Stimulated activated CD4-positive, alpha-beta T cell treated with anti-CD3 and anti-CD28 coated beads, Interleukin-1b, Interleukin-23, amount 100 ng/mL, for 24 hours (primary cell): ENCODE measurements at places on chromosomes 6 and 20.

GRCh38 chr6:167588181-167588919, 238.4 kb upstream of the AFDN start:
- no peak for DNase-seq

- no peak for DNase-seq
Observed at GRCh38 chr20:39399463-39399862, 437.3 kb downstream of the DHX35 start.

GRCh38 chr6:27124252-27124657, 123.2 kb upstream of the PRSS16 start:
- DNase-seq: no peak

GRCh38 chr6:11140056-11140455, 28.5 kb upstream of the ERVFRD-1 start:
- no peak for DNase-seq

GRCh38 chr6:20400456-20401204, 1.0 kb upstream of the E2F3 start:
- peak; percentile 20 for DNase-seq

DNA sequence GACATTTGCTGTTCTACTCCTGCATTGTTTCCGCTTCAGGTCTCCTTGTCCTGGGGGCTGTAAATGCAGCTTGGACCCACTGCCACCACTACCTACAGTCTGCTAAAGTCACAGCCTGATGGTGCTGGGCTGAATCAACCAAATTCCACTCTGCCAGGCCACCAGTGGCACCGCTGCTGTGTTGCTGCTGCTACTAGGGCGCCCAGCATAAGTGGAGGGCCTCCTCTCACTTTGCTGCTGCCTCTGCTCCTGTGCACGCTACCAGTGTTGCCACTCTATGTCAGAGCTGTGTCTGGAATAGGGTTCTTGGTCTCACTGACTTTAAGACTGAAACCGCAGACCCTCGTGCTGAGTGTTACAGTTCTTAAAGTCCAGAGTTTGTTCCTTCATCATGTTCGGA, 1.4 kb upstream of the SSR1 start:
- DNase-seq: no peak

DNA sequence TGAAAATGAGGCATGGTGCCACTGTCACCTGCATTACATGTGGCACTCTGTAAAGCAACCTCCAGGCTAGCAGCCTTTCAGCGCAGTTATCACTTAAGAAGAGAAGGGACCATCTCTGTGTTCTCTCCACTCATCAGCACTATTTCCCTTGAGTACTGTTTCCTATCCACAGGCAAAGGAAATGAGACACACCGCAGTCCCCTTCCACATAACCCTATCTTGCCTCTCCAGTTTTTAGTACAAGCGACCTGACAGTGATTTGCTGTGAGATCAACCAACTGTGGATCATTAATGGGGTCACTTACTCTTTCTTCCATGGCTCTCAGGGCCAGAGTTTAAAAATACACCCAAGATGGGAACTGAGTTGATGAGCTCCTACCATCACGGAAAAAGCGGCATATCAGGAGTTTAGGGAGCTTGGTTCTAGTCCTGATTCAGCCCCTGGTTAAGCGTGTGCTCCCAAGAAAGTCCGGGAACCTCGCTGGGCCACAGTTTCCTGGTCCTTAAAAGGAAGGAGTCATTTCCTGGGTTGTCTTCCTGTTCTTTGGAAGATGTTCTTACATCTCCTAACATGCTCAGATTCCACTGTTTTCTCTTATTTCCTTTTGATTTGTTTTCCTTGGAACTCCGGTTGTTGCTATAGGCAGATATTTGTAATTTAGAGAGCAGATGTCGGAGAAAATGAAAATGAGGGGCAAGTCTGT, 27.3 kb downstream of the PRDM1 start:
- no peak for DNase-seq

DNA sequence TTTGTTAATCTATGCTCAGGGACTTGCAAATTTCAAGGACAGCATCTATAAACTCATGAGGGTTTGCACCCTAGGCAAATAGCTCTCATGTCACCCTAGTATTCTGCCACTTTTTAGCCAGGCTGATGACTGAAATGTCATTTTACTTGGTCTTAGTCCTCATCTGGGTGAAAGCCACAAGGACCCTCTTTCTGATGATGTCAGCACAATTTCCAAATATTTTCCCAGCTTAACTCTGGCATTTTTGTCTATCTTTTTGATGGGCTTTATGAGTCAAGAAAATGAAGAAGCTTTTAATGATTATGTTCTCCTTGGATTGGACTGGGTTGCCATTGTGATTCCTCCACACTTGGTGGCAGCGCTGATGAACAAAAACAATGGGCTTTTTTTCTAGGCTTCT, 420.1 kb upstream of the BTBD3 start:
- DNase-seq: no peak

DNA sequence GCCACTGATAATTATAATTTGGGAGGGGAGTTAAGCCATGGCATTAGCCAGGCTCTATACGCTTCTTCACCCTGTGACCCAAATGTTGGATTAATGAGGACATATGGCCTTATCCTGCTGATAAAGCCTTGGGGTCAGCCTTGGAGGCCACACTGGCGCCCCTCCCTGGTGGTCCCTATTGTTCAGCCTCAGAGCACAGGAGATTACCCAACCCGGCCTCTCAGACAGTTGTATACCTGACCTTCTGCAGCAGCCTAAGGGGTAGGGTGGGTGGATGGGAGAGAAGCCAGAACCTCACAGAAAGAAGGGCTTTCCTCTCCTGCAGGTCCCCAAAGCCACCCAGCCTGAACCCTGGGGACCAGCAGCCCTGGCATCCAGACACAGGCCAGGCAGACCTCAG, 76.8 kb downstream of the LINC00237 start:
- no peak for DNase-seq

GRCh38 chr6:98343004-98343403, 491.4 kb upstream of the POU3F2 start:
- no peak for DNase-seq

DNA sequence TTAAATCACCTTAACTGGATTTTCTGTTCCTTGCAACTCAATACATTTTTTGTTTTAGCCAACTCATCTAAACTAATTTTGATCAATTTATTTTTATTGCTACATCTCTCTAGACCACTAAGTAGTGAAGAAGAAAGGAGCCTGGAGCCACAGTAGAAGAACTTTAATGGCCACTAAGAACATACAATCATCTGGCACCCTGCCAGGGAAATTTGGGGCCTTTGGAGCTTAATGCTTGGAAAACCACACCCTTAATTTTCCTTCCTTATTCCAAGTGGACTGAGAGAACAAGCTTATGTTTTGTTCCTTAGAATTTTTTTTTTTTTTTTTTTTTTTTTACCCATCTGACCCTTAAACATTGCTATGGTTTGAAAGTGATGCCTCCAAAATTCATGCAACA, 12.0 kb upstream of the GMDS start:
- no peak for DNase-seq

DNA sequence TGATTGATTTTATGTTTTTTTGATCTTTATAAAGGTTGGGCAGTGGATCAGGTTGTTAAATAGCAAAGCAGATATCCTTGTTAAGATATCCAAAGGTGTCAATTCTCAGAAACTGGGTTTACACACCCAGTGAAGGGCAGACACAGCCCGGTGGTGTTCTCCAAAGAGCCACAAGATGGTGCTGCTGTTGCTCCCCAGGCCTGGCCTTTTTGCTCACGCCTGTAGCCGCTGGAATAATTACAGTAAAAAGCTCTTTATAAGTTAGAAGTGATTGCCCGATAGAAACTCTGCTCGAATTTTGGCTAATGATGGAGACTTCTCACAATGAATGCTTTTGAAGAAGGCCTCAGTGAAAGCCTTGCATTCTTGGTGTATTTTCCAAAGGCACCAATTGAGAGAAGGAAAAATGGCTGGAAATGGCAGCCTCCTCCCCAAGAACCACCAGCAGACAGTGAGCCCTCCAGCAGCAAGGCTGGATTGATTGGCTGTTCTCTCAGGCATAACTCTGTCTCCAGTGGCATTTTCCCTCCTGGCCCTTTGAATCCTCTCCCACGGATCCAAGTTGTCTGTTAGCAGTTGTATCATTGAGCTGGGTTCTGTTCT, 120.5 kb upstream of the CHD6 start:
- DNase-seq: peak; percentile 19

- DNase-seq: no peak
Observed at GRCh38 chr6:164695896-164696295, 613.5 kb downstream of the C6orf118 start.

- DNase-seq: no peak
Observed at GRCh38 chr6:32685603-32686002, 19.1 kb upstream of the HLA-DQB1 start.

GRCh38 chr6:15518057-15518456, 144.8 kb downstream of the DTNBP1 start:
- no peak for DNase-seq

GRCh38 chr6:162165479-162165878, 562.1 kb downstream of the PRKN start:
- DNase-seq: no peak

DNA sequence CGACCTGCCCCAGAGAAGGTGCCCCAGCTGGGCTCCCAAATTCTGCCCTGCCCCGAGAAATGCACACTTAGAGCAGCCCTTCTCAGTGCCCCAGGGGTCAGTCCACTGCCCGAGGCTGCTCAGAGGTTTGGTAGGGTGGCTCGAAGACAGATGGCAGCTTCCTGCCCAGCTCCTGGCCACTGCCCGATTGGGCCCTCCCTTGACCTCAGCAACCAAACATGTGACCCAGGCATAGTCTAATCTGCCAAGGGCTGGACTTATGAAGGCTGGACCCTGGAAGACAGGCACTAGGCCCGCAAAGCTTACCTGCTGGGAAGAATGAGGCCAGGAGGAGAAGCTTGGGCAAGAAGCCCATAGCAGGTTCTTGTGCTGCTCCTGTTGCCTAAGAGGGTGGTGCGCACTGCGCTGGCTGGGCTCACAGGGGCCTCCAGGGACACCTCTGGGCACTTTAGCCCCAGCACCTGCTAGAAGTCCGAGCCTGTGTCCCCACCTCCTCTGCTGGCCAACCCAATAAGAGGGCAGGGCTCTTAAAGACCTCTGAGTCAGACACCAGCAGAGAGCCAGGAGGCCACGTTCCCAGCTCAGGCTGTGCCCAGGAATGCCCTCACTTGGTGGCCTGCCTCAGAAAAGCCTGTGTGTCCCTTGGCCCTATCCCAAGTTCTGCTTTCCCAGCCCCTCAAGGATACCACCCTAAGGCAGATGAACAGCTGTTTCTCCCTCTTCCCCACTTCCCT, 5.5 kb downstream of the SIGLEC1 start:
- DNase-seq: no peak

DNA sequence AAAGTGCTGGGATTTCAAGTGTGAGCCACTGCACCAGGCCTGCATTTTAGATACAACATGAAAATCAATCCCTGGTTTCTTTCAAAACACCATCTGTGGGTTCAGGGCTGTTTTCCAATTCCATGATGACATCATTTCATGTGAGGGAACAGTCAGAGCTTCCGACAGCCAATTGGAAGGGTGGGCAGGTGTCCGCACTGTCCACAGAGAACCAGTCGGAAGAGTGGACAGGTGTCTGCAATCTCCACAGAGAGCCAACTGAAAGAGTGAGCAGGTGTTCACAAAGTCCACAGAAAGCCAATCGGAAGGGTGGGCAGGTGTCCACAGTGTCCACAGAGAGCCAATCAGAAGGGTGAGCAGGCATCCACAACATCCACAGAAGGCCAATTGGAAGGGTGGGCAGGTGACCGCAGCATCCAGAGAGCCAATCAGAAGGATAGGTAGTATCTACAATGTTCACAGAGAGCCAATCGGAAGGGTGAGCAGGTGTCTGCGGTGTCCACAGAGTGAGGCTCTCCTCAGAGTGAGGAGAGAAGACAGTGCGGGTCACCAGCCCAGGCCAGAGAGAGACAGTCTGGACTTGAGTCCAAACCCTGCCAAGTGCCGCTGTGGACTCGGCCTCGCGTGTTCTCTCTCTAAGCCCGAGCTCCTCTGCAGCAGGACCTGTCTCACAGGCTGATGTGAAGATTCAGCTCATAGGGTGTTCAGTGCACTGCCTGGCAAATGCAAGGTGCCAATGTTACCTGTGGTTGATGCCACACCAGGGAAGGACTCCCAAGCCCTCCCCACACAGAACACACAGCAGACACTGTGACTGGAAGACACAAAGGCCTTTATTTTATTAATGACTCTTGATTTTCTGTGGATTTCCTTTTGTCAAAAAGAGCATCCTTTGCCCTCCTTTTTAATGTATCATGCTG, 57.3 kb downstream of the DLL1 start:
- no peak for DNase-seq

GRCh38 chr6:56199956-56200355, 47.4 kb downstream of the COL21A1 start:
- no peak for DNase-seq

- DNase-seq: no peak
Observed at GRCh38 chr6:135244805-135245204, 63.7 kb downstream of the MYB start.

DNA sequence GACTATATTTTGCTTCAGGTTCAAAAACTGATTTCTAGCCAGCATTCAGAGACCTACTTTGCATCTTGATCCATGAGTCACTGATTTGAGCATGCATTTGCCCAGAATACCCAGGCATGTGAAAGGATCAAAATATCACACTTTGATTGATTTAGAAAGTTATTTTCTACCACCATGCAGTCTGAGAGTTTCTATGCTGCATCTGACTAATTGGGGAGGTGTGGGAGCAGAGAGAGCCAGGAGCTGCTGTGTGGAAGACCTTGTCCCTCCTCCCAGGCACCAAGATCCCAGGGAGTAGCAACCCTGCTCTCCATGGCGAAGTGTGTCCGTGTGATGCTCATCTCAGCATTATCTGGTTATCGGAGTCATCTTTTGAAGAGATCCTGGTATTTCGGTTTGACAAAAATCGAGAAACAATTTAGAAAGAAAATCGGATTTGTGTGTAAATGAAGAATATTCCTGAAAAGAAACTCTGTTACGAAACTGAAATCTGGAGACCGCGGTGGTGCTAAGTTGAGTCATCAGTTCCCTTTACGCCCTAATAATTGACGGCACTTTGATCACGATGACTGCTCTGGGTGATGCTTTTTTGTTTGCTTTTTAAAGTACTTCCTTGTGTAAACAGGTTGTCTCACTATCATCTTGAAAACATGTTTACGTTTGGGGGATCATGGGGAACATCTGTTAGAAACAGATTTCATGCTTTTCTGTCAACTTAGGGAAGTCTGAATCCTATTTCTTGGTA, 193.4 kb downstream of the BACH2 start:
- no peak for DNase-seq

GRCh38 chr6:40845553-40845952, 193.5 kb downstream of the UNC5CL start:
- DNase-seq: no peak

- DNase-seq: no peak
Observed at GRCh38 chr6:150711584-150712504, 112.2 kb downstream of the PLEKHG1 start.

DNA sequence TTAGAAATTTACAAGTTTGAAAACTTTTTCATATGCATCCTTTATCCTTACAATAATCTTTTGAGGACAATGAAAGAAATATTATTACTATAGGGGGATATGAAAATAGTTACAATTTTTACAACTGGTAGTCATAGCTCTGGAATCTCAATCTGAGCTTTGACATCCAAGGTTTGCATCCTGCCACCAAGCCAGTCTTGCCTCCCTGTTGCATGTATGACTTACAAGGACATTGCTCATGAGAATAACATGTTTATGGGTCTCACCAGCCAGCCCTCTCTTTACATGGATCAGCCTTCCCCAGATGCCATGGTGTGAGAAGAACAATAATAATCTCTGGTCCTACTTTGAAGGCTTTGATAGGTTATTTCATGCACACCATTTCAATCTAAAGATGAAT, 67.5 kb downstream of the THEMIS start:
- no peak for DNase-seq
